Dermis blood vessel endothelial cell (primary cell): ENCODE measurements at places on chromosomes 5 and 9. TPM values are rescaled to one million over a fixed set of nuclear protein-coding genes. Genes with fewer than 3 reads are reported as not detected.
A peak's percentile ranks its signal among the peaks of the same experiment; 100 is the strongest.

- peak; percentile 20 for DNase-seq
These were observed 186.4 kb downstream of the CDK5RAP2 start for GRCh38 chr9:120393386-120394057.

- no peak for DNase-seq
These were observed 41.7 kb upstream of the ARRDC3 start for GRCh38 chr5:91424638-91425436.

GRCh38 chr9:134340475-134341160 lies 14.4 kb downstream of the RXRA start:
- DNase-seq, result peak; percentile 93

- no peak for DNase-seq
These were observed 77.7 kb downstream of the ZNF354C start for GRCh38 chr5:179137643-179138567.

The PCDHGA7 gene
- 1.0 and 1.3 TPM in 2 replicates for total RNA-seq

The ADAMTS13 gene
- total RNA-seq, result 0.84 and 1.0 TPM in 2 replicates

DNA sequence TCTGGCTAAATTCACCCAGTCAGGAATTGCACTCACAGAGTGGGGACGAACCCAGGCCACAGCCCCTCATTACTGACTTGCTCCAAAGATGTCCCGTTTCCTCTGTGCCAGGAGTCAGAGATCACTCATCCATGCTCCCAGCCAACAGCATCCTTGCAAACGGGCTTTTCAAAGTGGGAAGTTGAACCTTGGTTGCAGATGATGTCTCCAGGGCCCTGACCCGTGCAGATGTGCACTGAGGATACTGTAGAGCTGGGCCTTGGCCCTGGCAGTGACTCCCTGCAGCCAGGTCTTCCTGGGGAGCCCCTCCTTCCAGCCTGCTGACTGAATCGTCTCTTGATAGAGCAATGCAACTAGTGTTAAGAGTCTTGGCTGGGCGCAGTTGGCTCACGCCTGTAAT lies 22.3 kb downstream of the TCF7 start:
- no peak for DNase-seq

The DOCK8 gene
- total RNA-seq, result 4.4 and 6.8 TPM in 2 replicates

DNA sequence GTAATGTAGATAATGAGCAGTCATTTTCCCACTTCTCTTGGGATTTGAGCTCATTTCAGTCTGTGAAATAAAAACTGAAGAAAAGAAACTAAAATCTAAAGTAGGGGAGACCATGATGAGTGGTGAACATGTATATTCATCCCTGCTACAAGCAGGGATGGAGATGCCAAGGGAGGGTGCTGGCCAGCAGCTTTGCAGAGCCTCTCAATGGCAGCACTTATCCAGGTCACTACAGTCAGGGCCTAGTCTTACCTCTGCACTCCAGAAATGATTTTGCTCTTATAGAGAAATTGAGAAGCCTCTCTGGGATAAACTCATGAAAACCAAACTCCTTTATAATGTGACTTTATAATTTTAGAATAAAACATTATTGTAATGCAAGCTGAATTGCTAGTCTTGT lies 317.6 kb downstream of the FBXL17 start:
- DNase-seq, result no peak

- DNase-seq, result no peak
These were observed 65.1 kb upstream of the CCDC152 start for GRCh38 chr5:42691413-42691937.

DNA sequence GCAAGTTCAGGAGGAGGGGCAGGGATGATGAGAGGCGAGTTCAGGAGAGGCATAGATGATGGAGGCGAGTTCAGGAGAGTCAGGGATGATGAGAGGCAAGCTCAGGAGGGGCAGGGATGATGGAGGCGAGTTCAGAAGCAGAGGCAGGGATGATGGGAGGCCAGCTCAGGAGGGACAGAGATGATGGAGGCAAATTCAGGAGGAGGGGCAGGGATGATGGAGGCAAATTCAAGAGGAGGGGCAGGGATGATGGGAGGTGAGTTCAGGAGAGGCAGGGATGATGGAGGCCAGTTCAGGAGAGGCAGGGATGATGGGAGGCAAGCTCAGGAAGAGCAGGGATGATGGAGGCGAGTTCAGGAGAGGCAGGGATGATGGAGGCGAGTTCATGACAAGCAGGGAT lies 17.8 kb upstream of the SPOCK1 start:
- DNase-seq, result no peak

DNA sequence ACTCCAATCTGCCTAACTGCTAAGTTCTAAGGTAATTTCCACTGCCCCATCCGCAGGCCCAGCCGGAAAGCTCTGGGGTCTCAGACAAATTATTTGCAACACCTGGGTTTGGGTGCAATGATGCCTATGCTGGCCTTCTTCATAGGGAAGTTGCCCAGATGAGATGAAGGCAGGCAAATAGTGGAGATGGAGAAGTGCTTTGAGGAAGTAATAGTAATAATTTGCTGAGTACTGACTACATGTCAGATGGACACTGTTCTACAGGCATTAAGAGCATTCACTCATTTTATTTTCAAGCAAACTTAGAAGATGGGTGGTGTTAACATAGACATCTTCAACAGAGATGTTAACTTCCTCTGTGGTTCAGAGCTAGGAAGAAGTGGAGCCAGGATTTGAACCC lies 3.8 kb downstream of the PCDH12 start:
- DNase-seq, result no peak

DNA sequence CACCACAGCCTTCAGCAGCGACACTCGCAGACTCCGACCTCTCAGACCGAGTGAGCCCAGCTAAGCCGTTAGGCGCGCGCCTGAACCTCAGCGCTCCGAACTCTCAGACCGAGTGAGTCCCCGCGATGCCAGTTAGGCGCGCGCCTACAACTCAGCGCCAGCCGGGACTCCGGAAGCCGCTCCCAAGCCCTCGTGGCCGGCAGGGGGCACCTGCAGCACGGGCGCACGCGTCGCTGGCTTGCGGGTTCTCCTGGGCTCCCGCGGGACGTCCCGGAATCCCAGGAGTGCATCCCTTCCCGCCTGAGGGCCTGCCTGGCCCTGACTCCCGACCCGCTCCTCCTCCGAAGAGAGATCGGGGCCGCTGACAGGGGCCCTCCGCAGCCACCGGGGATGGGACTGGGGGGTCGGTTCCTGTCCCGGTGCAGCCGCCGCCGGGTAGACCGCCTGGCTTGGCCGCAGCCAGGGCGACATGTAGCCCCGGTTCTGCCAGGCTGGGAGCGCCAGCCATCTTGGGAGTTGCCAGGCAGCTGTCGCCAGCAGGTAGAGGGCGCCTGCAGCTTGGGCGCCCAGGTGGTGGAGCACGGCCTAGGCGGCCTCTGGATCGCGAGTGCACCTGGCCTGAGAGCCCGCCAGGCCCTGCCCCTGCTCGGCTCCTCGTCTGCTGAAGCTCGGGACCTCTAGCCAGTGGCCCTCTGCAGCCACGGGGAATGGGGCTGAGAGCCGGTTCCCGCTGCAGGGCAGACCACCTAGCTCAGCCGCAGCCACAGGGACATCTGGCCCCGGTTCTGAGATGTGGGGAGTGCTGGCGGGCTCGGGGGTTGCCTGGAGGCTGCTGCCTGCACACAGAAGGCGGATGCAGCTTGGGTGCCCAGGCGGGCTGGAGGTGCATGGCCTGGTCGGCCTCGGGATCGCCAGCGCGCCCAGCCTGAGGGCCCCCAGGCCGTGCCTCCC lies at the start of gene ANKRD18A:
Gene ANKRD18A, minus strand, starts transcription at position 114 of the 951 bp plus-strand sequence. CDS start 311 bp downstream, outside the sequence.
- DNase-seq, result peak; percentile 72

GRCh38 chr5:60586307-60586901 lies 113.6 kb downstream of the DEPDC1B start:
- DNase-seq, result peak; percentile 36

The DMGDH gene
- total RNA-seq, result 0.68 and 1.4 TPM in 2 replicates

- peak; percentile 59 for DNase-seq
These were observed 66.6 kb upstream of the SPATA31E1 start for GRCh38 chr9:87816036-87816435.
